GOT3 (cell line): ENCODE measurements at places on chromosomes 4 and X.

GRCh38 chr4:13865871-13866669 lies 238.5 kb upstream of the BOD1L1 start:
- no peak for DNase-seq

GRCh38 chrX:45660477-45660876 lies 459.8 kb upstream of the DIPK2B start:
- DNase-seq, result no peak

DNA sequence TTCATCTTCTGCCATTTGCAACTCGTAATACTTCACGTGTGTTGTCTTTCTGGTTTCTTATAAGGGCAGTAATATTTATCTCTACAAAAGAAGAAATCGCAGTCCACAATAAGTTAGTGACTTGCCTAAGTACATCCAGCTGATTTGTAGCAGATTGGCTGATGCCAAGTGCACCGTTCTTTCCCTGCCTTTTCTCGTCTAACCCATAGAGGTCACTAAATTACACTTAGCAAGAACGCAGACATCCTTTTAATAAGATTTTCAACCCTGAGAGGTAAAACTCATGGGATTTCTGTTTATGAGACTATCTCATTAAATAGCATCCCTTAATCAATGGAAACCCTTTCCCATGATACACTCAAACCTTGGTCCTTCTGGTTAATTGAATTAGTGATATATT lies 408.6 kb upstream of the ACTRT1 start:
- no peak for DNase-seq

GRCh38 chrX:115531818-115532403 lies 29.1 kb upstream of the PLS3 start:
- no peak for DNase-seq

GRCh38 chr4:138450546-138451275 lies 208.6 kb upstream of the SLC7A11 start:
- DNase-seq, result no peak

- DNase-seq, result no peak
Observed at GRCh38 chr4:140703463-140703862, 52.7 kb downstream of the TBC1D9 start.

- no peak for DNase-seq
Observed at GRCh38 chr4:151599863-151600262, 160.9 kb downstream of the GATB start.

GRCh38 chr4:8230891-8231290 lies 31.8 kb downstream of the SH3TC1 start:
- DNase-seq, result no peak

- no peak for DNase-seq
Observed at GRCh38 chrX:123357941-123358340, 173.9 kb downstream of the GRIA3 start.

DNA sequence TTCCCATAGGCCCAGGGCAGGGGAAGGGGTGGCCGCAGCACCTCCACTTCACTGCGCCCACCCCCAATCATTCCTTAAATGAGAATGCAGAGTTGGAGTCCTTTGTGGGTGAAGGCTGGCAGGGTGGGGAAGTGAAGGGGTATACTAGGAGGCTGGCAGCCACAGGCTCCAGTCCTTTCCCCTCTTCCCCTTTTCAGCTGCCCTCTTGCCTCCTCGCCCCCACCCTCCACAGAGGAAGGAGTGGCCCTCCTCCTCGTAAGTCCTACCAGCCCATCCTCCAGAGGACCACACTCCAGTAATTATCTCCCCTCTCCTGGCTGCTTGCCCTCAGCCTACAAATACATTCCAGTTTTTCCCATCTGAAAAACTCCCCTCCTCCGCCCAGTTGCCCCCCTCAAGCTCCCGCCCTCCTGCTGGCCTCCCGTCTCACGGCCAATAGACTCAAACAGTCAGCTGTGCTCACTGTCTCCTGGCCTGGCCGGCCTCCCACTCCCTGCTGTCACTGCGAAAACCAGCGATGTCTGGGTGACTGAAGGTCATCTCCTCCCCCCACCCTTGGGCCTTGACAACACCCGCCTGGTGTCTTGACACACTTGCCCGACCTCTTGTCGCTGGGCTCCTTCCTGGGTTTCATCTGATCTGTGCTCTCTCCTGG lies 38.8 kb downstream of the EFNB1 start:
- no peak for DNase-seq

- DNase-seq, result no peak
Observed at GRCh38 chr4:55947254-55947882, 1.4 kb upstream of the CEP135 start.

- no peak for DNase-seq
Observed at GRCh38 chr4:38516190-38516589, 147.8 kb upstream of the KLF3 start.

DNA sequence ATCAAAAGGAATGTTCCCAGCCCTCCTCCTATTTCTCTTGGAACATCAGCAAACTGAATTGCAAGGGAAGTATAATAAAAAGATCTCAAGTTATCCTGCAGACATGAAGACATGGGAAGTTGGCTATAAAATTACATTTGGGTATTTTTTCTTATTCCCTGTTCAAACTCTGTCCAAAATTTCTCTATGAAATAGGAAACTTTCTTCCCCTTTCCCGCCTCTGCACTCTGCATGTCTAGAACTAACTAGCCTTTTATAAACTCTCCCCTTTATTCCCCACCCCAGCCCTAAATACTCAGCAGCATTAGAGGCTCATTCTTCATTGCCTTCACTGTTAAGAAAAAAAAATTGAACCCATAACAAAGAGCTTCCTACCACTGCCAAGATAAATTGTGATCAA lies 126.7 kb upstream of the EDNRA start:
- no peak for DNase-seq

DNA sequence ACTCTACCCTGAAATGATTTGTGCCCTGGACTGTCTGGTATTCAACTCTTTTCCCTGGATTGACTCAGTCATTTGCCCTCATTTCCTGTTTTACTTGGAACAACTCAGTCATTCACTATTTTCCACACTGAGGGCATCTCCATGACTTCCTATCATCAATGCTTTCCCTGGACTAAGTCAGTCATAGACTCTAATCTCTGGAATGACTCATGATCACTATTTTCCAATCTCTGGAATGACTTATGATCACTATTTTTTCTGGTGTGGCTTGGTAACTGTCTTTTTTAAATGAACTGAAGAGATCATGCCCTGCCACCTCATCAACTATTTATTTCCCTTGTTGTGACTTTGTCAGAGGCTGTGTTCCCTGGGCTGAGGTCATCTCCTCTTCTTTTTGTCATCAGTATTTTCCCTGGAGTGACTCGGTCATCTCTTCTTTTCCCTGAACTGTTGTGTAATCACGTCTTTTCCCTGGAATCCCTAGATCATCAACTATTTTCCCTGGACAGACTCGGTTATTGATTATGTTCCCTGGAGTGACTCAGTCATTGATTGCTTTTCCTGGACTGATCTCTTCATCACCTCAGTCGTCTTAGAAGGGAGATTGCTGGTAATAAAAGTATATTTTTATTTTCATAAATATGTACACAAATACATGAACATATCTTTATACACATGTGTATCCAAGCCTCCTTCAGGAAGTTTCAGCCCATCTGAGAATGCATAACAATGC lies 327.1 kb upstream of the VCX start:
- no peak for DNase-seq

DNA sequence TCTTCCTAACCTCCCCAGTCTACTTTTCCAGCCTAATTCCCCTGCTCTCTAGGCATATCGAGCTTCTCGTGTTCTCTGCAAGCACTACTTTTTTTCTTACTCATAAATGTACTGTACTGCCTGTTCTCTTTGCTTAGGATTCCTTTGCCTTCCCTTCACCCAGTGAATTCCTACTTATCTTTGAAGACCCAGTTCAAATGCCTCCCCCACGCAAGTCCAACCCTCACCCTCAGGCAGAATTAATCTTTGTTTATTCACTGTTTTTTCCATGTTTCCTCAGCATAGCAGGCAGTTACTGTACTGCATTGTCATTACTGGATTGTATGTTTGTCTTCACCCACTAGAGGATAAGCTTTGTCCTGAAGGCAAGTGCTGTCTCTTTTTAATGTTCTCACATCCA lies 287.7 kb downstream of the BMPR1B start:
- DNase-seq, result no peak

GRCh38 chrX:31021537-31021936 lies 50.3 kb downstream of the FTHL17 start:
- DNase-seq, result no peak

DNA sequence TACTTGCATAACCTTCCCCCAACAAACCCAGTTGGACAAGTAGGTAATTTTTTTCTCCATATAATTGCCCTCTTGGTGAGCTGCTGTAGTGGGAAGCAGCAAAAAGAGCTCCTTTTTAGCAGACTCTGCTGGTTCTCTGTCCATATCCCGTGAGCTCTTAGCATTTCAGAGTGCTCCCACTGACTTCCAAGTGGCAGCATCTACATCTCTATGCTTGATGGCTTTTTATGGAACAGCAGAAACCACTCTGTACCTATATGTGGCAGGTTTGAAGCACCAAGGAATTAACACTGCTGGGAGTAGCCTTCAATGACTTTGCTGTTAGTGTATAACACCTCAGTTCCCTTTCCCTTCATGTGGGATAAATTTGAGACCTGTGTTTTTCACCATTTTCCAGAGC lies 168.4 kb upstream of the NHS start:
- no peak for DNase-seq

DNA sequence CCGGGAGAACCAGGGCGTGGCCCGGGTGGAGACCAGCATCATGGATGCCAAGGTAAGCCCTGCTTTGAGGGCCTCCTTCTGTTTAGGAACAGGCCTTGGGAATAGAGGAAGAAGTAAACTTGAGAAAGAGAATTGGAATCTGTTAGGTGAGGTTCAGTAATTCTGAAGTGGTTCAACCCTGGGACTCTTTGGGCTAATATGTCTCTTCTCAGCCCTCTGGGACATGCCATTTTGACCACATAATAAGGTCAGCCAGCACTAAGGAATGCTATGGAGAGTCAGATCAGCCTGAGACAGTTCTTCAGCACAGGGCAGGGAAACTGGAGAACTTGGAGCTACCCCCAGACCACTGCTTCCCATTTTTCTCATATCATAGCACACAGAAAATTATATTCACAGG lies 63.3 kb upstream of the PRPS1 start:
- no peak for DNase-seq

DNA sequence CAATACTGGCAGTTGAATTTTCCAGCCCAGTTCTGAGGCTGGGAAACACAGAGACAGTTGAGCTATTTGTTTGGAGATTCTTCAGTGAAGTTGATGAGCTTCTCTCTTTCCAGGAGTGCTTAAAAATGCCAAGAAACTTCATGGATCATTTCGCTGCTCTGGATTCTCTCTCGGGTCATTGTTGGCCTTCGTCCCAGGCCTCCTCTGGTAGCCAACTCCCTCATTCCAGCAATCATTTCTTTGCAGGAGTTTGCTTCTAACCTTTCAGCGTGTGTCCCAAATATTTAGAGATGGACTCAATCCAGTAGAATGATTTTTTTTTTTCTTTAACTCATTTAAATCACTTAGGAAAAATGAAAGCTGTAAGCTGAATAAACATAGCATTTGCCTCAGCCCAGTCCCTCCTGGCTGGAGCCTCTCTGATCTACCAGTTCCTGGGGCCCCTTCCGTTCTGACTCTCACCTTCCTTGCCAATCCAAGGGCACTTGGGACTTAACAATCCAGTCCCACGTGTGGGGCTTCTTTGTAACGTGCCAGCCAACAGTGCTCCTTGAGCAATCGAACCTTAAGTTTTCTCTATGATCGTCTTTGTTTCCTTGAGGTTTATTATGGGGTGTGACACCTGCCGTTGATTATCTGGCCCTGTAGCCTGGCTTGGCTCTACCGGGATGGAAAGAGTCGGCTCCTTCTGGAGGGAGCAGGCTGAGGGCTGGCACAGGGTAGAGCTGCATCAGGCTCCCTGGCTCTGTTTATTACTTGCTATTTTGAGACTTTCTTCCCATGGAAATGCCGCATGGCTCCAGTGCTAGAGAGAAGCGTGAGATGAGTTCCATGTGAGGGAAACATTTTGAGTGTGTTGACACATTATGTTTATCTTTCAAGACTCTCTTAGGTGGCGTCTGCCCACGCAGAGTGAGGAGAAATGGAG lies 80.4 kb upstream of the GPC4 start:
- DNase-seq, result no peak

DNA sequence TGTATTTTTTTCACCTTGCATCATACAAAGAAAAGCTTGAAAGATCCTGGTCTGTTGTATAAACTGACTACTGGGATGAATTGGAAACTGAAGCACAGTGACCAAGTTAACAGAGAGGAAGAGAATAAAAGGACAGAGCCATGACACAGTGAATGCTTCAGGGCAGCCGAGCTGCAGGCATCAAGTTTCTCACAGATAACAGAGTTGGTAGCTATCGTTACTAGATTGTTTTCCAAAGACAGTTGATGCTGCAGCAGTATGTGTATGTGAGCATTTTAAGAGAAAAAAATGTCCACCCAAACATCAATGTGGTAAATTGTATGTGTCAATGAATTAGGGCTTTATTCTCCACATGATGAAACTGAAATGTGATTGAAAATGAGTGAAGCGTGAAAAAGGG lies 1032.7 kb downstream of the ADGRL3 start:
- DNase-seq, result no peak

- DNase-seq, result no peak
Observed at GRCh38 chr4:58136604-58137003, 1026.4 kb upstream of the IGFBP7 start.

- no peak for DNase-seq
Observed at GRCh38 chrX:100643956-100644860, at the start of gene SRPX2. Gene SRPX2, plus strand, starts transcription at chrX:100644199. Its CDS starts 2,124 bp downstream, at chrX:100646323.

DNA sequence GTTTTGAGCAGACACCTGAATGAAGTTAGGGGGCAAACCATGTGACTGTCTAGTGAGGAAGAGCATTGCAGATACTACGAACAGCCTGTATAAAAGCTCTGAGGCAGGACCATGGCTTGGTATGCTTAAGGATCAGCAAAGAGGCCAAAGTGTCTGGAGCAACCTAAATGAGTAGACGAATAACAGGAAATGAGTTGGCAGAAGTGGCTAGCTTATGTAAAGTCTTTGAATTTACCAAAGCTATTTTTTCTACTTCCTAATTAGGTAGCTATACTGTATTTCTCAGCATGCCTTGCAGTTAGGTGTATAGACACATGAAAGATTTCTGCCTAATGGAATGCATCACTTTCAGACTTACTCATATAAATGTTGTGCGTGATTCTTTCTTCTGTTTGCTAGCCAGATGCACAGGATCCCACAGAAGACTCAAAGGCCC lies 9.3 kb upstream of the GPRIN3 start:
- no peak for DNase-seq

DNA sequence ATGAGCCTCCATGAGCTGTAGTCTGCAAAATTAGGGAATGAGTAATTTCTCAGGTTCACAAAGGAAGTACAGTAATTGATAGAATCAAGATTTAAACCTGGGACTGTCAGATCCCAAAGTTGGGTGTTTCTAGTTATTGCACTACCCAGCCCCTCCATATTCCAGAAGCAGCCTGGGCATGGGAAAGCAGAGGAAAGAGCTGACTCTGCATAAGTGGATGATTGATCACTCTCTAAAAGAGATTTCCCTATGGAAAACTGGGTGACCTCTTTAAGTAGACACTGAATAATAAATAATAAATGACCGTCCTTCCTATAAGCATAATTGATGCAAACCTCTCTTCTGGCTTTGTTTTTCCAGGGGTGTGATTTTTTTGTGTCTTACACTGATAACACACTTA lies 5.2 kb downstream of the NAAA start:
- DNase-seq, result no peak
